ENCODE measurements at places on chromosomes 2 and 18.
A peak's percentile ranks its signal among the peaks of the same experiment; 100 is the strongest.

DNA sequence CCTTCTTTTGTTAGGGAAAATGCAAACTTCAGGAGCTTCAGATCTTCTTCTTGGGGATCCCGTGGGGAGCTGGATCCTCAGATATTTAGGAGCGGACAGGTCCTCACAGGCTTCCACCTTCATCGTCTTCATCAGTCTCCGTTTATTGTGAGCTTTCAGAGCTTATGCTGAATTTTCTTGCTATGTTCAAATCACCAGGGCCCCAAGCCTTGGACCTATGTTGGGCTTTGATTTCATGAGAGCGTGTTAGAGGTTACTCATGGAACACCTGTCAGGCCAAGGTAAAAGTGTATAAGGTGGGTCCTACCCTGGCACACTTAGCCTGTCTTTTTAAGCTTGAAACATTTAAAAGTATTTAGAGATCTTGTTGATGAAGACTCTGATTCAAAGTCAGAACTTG lies 212.9 kb downstream of the FAM210A start:
- DNase-seq: no peak

- DNase-seq: no peak
These were observed 94.9 kb downstream of the TMEM131 start for GRCh38 chr2:97900806-97901205.

- no peak for DNase-seq
These were observed 32.8 kb downstream of the CCDC93 start for GRCh38 chr2:117980783-117981676.

DNA sequence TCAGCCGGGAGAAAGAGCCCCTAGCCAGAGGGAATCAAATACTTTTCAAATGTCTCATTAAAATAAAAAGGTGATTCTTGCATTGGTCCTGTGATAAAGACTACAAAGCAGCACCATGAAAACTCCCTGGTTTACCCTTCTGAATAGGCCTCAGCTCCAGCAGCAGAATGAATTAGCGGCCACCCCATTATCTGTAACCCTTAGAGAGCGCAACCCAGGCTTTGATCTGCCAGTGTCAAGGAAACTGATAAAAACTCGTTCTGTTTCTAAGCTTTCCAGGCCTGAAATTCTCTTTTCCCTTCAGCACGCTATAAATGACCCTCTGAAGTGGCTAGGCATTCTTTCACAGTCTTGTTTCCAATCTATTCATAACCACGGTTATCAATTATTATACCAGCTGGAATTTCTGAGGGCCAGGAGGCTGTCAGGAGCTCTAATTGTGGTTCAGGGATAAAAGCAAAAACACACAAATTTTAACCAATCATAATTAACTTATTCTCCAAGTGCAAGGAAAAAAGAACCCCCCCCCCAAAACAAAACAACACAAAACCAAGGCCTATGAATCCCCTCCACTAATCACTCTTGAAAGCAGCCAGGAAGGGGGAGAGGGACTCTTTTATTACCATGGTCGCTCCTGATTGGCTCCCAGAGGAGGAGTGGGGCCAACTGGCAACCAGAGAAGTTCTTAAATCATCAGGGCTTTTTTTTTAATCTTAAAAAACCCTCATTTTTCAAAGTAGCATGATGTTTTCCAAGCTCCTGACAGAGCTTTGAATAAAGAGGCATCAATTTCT lies 258.9 kb downstream of the CYRIA start:
- no peak for DNase-seq

GRCh38 chr2:86079981-86080911 lies 25.4 kb downstream of the POLR1A start:
- DNase-seq: peak; percentile 82

- DNase-seq: no peak
These were observed 107.0 kb downstream of the MGAT5 start for GRCh38 chr2:134360745-134361487.

GRCh38 chr2:224670203-224670602 lies 46.0 kb downstream of the CCDC195 start:
- no peak for DNase-seq

DNA sequence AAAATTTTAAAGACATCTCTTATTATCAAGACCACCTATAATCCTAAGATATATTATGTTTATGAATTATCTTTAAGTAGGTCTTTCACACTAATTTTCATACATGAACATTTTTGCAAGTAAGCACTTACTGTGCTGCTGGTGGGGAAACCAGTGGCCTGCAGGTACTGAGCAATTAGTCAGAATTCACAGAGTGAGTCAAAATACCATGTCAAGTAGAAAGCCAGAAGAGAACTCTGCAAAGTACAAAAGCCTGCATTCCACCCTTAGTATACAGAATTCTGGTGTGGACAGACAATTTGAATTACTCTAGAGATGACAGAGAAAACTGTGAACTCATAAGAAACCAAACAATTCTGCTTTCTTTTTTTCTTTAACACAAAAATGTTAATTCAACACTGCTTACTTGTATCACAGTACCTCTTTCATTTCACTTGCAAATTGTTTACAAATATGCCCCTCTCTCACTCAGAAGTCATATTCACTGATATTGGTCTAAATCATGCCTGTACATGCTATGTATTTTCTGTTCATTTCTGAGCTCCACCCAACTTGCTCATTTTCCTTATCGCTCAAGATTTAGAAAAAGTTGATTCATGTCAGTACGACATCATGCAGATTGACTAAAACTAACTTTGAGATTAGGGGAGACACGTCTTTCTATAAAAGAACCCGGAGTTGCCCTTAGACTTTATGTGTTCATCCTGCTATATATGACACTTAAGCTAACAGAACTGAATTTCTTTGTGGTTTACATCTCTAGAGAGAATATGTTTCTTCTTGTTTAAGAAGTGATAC lies 182.9 kb downstream of the IKZF2 start:
- no peak for DNase-seq

DNA sequence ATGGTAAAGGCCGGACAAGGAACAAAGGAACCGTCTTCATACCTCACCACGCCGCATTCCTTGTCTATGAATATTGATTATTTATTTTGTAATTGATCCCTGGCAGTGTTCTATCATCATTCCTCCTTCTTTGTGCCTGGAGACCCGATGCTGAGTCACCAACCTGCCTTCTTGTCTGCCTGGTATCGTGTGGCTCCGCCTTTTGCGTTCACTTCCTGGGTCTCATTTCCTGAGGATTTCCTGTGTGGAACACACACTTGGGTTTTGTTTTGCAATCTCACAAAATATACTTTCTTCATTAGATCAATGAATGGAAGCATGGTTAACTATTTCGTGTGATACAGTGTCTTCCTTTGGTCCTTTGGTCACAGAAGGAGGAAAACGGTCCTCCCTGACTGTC lies 95.5 kb upstream of the SNTG2 start:
- no peak for DNase-seq

DNA sequence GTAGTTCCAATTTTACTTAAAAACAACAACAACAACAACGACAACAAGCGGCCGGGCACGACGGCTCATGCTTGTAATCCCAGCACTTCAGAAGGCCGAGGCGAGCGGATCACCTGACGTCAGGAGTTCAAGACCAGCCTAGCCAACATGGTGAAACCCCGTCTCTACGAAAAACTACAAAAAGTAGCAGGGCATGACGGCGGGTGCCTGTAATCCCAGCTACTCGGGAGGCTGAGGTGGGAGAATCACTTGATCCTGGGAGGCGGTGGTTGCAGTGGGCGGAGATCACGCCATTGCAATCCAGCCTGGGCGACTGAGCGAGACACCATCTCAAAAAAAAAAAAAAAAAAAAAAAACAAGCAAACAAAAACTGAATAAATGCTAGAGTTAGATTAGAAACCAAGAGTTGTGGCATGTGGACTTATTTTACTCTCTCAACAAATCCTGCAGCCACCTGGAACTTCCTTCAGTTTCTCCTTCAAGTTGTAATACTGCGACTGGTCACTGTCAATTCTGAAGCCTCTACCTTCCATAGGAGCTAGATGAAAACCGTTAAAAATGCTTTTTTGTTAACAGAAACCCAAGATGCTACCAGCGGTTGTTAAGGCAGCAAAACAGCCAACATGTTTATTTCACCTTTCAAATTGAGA lies 1.3 kb downstream of the ATP5F1A start:
- DNase-seq: no peak

GRCh38 chr2:161228511-161229240 lies 68.4 kb downstream of the TANK start:
- DNase-seq: no peak

GRCh38 chr2:9033385-9034168 lies 30.1 kb upstream of the MBOAT2 start:
- DNase-seq: no peak

GRCh38 chr18:53947092-53947640 lies 277.3 kb downstream of the MBD2 start:
- DNase-seq: no peak

GRCh38 chr2:213185147-213185822 lies 33.9 kb upstream of the IKZF2 start:
- no peak for DNase-seq

GRCh38 chr2:201854841-201855240 lies 48.5 kb downstream of the CDK15 start:
- no peak for DNase-seq

GRCh38 chr2:86087936-86088850 lies 17.5 kb downstream of the POLR1A start:
- DNase-seq: no peak

- peak; percentile 48 for DNase-seq
These were observed 49.2 kb downstream of the SIGLEC15 start for GRCh38 chr18:45874491-45875184.

GRCh38 chr2:39093218-39093898 lies 27.5 kb downstream of the SOS1 start:
- DNase-seq: no peak

- DNase-seq: no peak
These were observed 2113.3 kb upstream of the PIK3C3 start for GRCh38 chr18:39841482-39842365.

DNA sequence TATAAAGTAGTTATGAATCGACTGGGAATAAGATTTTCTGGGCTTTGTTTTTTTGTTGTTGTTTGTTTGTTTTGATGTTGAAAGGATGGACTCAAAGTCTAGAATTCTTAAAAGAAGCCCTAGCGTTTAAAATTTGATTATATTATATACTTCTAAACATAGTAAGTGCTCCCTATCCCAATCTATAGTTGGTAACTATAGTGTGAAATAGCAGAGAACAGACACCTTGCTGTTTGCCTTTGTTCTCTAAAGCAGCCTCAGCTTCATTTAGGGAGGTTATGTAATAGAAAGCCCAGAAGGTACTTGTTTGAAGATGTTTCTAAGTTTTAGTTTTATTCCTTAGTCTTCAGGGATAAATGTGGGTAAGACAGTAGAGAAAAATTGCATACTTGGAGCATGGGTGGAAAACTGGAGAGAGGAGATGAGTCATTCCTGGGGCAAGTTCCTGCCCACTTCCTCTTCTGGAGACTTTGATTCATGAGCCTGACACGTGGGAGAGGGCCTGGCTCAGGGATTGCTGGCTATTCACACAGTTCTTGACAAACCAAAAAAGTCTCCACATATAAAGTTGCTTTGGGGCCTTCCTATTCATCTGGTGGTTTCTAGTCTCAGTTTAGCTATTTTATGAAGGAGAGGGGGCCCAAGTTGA lies 131.9 kb downstream of the MYO1B start:
- peak; percentile 6 for DNase-seq

- no peak for DNase-seq
These were observed 63.1 kb upstream of the NOL4 start for GRCh38 chr18:34287825-34288224.

DNA sequence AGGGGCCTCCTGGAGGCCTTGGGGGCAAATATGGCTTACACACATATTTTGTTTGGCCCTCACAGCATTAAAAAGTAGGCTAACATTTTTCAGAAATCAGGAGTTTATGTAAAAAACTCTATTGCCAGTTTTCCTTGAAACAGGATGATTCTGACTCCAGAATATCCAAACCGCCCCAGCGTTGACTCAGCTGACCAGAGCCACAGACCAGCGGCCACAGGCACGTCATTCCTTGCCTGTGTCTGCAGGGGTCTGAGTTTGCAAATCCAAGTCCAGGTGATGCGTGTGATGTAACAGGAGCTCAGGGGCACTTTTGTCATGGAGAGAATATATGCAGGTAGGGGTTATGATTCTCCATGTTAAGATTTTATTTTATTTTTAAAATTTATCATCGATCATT lies 79.4 kb upstream of the ALKAL2 start:
- no peak for DNase-seq

DNA sequence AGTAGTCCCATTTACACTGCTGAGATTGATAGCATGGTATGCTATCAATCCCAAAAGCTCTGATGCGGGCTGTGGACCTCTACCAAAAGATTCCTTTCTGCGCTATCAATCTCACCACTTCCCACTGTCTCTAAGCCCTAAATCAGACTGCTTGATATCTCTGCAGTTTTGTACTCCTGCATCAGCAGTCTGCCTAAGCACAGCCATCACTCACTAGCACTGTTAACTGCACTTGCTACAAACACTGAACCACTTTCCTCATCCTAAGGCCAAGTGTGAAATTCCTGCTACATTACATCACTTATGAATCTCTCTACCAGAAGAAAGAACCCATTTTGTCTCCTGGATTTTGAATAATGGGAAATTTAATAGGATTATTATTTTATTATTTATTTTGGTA lies 237.0 kb downstream of the HNMT start:
- DNase-seq: no peak

DNA sequence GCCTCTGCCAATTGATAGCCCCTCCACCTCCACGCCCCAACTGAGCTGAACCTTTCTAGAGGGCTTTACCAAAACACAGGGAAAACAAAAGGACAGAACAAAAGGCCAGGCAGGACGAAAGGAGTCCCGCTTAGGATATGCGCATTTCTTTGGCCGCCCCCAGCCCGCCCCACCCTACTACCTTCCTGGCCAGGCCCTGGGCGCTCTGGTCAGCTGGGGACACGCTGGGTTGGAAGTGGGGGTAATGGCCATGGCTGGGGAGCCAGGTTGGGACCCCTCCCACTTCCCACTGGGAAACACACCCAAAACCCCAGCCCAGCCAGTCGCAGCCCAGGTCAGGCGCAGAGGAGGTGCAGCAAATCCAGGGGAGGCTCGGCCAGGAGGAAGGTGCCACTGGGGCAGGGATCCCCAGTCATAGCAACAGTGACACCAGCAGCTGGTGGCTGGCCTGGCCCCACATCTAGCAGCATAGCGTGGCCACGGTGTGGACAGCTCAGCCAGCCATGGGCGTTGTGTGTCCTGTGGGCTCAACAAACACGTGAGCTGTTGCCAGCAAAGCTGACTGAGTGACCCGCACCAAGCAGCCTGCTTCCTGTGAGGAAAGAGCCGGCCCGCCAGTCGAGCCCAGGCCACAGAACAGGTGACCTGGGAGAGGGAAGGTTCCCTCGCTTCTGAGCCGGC lies 24.6 kb upstream of the B3GNT7 start:
- DNase-seq: no peak

GRCh38 chr2:101108357-101108756 lies 42.8 kb downstream of the TBC1D8 start:
- no peak for DNase-seq

- DNase-seq: no peak
These were observed 58.8 kb upstream of the CAPN13 start for GRCh38 chr2:30865892-30866681.

DNA sequence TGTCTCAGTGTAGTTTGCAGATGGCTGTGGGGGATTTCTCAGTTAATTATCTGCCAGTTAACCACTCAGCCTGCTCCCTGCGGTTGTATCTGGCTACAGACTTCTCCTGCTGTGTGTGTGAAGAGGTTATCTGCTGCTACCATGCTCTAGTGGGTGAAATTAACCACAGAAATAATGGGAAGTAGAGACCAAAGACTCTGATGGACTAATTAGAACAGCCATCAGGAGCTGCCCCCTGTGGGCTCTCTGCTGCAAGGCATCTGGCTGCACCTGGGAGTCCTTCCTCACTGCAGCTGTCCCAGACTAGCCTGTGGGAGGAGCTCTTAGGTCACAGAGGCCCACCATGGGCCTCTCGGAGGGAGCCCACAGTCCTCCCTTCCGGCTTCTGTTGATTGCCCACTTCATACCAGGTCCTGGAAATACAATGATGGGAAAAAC lies 66.6 kb downstream of the CTIF start:
- DNase-seq: no peak

Data from natural killer cell (primary cell).